Fibroblast of the aortic adventitia (primary cell): ENCODE measurements at places on chromosomes 4 and X. TPM values are rescaled to one million over a fixed set of nuclear protein-coding genes. Genes with fewer than 3 reads are reported as not detected.

Gene MAGEA6
- not detected in 2 replicates for total RNA-seq

- DNase-seq, result no peak
Measured at GRCh38 chr4:7763788-7764187, 175.9 kb downstream of the AFAP1 start.

DNA sequence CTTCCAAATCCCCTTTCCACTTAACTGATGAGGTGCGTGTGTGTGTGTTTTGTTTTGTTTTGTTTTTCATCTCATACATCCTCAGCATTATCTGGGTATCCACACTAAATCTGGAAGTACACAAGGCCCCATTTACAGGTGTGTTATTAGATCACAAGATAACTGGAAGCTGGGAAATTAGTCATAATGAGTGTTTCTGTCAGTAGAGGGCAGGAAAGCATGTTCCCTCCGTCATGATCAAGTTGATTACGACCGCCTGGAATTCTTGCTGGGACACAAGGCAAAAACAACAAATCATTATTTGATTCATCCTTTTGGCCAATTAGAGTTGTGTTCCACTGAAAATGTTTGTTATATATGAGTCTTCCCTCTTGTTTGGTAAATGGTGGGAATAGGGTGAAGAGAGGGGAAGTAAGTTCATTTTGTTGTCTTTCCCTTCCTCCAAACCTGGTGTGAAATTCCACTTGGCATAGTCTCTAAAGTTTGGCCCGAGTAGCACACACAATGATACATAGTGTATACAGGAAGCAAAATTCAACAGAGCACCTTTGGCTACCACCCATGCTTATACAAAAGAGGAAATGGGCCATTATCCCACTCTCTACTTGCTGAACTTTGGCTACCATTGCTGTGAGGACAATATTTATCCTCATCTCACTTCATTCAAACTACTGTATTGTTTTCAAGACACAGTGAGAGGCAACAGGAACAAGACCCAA lies 33.3 kb upstream of the TLL1 start:
- DNase-seq, result no peak

DNA sequence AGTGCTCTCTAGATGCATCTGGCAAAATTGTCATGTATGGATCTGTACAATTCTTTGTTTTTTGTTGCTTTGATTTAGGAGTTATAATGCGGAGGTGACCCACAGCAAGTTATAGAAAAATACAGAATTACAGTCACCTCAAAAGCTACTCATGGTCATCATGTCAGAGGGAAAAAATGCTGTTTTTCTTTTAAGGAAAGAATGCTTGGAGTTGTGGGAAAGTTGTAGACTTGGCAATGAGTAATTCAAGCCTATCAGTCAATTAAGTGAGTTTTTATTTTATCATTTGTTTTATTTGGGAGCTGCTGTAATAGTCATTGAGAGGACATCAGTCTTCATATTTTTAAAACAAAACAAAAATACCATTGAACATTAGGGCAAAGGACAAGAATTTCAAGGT lies 16.4 kb downstream of the FHL1 start:
- peak; percentile 41 for DNase-seq

DNA sequence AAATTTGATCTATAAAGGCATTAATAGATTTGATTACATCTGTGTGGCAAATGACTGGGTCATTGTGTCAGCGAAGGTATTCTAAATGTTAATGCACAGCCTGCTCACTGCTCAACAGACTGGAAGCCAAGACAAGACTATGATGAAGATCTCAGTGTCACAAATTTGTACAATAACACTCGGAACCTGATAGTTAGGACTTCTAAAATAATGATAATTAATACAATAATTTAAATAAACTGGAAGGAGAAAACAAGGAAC lies 217.4 kb downstream of the CENPC start:
- DNase-seq, result no peak

DNA sequence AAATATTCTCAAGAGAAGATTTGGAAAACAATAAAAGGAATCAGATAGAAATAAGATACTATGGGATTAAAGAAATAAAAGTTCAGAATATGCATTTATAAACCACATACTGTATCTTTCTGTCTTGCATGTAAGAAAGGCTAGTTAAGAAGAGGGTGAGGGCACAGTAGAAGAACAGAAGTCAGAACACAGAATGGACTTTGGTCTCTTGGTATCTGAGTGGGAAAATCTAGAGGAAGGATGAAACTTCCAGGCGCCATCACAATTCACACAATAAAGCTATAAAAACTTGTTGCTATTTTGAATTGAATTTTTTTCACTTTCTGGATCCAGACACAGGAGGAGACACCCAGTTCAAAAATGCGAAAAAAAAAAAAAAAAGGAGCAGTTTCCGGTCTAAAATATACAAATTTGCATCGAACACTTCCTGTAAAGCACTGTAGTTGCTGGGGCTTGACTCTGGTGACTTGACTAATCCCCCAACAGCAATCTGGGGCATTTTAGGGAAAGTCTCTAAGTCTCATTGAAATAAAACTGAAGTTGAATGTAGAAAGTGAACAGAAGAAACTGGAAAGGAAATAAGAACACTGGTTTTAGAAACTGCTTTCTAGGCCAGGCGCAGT lies 8.1 kb upstream of the NAAA start:
- DNase-seq, result no peak
